Right renal cortex interstitium (tissue), 3 donors: ENCODE measurements at places on chromosomes 6 and 20. TPM values are rescaled to one million over a fixed set of nuclear protein-coding genes. Genes with fewer than 3 reads are reported as not detected.

The BPIFB1 gene
- not detected for polyA plus RNA-seq

The TFAP2D gene
- polyA plus RNA-seq = not detected

The NOX3 gene
- 2.1 TPM for polyA plus RNA-seq

The CCM2L gene
- 6.3 TPM for polyA plus RNA-seq

The ENPP3 gene
- 12.7 TPM for polyA plus RNA-seq

The FAM209B gene
- polyA plus RNA-seq = 0.24 TPM

The BMP5 gene
- polyA plus RNA-seq = 2.9 TPM

The RNF8 gene
- polyA plus RNA-seq = 29.0 TPM

The GDAP1L1 gene
- polyA plus RNA-seq = 0.21 TPM

The ZNF311 gene
- polyA plus RNA-seq = 8.0 TPM

The CPXM1 gene
- 257 TPM for polyA plus RNA-seq

The OPRL1 gene
- polyA plus RNA-seq = 0.69 TPM

The STX11 gene
- polyA plus RNA-seq = 0.97 TPM

The PACSIN1 gene
- 0.72 TPM for polyA plus RNA-seq

The RBPJL gene
- polyA plus RNA-seq = not detected

The CLPSL1 gene
- polyA plus RNA-seq = 0.94 TPM
